Pulmonary artery endothelial cell (primary cell): ENCODE measurements at places on chromosomes 5 and 9.

DNA sequence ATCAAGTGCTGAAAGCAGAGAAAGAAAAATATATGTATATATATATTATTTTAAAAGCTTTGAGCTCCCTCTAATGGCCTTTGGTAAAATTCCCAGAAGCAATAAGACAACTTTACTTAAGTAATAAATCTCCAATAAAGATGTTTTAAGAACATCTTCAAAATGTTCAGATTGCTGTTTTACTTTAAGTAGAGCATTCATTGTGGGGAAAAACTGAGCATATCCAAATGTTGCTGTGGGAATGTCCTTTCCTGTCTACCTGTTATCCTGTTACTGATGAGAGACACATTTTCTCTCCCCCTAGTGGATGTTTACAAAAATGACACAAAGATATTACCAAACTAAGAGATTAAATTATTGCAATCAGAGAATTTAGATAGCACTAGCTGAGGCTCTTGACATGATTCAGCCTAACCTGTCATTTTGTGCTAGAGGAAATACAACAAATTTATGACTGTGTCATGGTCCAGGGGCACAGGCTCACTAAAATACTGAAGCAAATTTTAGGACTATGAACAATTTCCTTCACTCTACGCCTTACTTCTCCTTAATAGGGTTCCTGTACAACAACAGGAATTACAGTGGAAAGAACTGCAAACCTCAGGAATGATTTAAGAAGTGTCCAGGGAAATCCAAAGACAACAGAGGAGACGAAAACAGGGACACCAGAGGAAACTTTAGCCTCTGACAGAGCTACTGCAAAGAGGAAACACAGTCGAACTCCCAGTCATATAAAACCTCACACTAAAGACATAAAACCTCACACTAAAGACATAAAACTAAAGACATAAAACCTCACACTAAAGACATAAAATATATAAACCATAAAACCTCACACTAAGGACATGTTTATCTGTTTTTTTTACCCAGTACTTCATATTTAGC lies 24.3 kb upstream of the PRRC1 start:
- DNase-seq: no peak

GRCh38 chr9:134198791-134199190 lies 34.4 kb upstream of the RNU6ATAC start:
- no peak for DNase-seq

DNA sequence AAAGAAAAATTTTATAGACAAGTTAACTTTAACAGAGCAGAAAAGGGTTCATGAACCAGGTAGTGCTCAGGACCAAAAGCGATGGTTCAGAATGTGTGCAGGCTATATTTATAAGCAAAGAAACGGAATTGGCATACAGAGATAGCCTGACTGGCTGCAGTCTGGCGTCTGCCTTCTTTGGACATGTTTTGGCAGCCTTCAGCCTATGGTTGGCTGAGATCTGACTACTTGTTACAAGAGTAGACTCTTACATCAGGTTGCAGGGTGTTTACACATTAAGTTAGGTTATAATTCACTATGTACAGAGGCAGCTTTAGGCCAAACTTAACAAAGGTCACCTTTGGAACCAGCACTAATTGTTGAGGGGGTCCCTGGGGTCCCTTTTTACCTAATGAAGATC lies 7.0 kb downstream of the NOP16 start:
- no peak for DNase-seq

DNA sequence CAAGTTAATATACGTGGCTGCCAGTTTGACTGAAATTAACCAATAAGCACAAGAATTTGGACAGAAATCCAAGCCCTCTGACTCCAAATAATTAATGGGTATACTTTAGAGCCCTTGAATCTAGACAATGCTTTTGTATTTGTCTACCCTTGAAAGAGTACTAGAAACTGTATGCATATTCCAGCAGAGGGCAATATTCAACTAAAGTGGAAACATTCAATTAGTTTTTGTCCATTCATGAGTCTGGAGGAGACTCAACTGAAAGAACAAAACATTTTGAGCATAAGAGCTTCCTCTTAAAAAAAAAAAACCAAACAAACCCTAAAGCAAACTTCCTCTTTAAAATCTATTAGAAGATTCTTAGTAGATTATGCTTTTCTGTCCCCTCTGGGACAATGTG lies 157.8 kb downstream of the ARHGEF28 start:
- DNase-seq: no peak

DNA sequence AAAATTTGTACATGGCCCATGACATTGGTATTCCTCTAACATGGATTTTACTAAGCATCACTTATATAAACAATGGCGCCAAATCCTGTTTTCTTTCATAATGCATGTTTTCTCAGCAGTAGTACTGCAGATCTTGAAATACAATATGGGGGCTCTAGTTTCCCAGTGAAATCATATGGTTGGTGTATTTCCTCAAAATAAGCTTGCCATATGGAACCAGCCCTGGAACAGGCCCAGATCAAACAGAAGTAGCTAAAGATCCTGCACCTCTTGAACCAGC lies 163.9 kb downstream of the ZNF608 start:
- no peak for DNase-seq

DNA sequence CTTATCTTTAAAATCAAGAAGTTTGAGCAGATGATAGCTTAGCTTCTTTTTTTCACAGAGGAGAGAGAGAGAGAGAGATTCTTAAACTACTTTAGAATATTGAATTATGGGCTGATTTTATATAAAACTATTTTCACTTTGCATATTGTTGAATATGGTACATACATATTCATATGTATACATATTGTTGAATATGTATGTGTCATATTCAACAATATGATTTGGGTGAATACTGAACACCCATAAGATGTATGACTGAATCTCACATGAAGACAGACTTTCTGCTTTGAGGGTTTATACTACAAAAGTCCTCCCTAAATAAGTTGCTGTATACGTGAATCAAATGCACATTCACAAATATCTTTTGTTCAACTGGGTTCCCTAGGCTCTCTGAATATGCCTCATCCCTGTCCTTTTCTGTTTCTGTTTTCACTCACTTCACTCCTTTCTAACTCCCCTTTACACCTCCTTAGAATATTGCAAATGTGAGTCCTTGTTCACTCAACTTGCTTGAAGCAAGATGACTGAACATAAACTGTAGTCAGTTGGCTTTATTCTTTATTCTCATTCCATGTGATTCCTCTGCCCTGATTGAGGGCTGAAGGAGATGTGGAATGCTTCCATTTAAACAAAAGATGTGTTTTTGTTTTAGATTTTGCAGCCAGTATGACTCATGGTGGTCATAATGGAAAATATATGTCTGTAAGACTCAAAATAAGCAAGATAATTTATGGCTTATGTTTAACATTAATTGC lies 225.4 kb upstream of the DAB2 start:
- DNase-seq: no peak

DNA sequence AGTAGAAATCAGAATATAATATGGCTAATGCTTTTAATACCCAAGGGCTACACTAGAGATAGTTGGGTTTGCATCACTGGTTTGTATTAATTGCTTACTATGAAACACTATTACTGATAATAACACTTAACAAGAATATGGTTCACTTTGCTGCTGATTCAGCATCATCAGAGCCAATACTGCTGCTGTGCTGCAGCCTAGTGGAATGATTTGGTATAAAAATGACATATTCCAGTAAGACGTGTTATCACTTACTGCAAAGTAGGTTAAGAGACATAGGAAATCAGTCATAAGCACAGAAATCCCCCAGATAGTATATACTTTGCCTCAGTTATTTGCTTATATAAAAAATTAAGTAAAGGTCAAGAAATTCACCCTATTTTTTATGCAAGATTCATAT lies 2.8 kb downstream of the CDH10 start:
- no peak for DNase-seq

DNA sequence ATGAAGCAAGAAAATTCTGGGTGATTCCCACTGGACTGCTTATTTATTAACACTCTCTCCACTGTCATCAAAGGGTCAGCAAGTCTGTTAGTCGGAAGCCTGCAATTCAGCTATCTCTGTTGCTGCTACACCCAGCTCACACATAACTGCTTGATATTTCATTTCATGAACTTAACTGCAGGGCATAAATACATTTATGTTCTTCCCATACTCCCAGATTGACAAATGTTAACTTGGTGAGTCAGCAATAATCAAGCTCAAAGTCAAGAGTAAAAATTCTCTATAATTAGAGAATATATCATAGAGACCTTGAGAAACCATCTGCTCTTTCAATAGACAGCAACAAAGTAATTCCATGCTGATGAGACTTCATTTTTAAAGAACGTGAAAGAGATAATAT lies 198.8 kb downstream of the ADAMTS12 start:
- no peak for DNase-seq

DNA sequence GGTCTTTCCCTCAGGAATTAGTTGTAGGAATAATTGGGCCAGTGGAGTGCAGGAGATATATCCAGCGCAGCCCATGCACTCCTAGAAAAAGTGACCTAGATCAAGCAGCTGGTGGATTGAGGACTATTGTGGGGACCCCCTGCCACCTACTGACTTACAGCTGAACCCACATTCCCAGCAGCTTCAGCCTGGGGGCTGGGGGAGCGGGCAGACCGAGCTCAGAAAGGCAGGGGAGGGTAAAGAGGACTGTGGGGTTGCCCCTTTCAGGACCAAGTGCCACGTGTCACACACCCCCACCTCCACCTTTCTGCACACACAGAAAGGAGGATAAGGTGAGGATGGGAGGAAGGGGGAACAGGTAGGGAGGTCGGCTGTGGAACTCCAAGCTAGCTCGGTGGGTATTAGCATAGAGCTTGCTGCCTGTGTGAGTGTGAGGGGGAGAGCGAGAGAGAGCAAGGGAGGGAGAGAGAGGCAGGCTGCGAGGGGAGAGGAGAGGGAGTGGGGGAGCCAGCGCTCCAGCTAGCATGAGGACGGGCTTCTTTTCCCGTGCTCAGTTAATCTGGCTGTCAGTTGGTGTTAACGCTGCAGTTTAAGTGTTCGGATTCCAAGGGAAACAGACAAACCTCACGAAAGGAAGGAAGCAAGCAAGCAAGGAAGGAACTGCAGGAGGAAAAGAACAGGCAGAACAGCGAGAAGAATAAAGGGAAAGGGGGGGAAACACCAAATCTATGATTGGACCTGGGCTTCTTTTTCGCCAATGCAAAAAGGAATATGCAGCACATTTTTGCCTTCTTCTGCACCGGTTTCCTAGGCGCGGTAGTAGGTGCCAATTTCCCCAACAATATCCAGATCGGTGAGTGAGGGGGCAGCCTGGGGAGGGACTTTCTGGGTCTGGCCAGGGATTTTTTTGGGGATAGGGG lies at the start of gene GRIA1:
GRIA1 (plus strand) TSS at position 553 of the 920 bp plus-strand sequence.
- no peak for DNase-seq

- DNase-seq: no peak
These were observed 326.7 kb downstream of the ASTN2 start for GRCh38 chr9:117088140-117088539.

DNA sequence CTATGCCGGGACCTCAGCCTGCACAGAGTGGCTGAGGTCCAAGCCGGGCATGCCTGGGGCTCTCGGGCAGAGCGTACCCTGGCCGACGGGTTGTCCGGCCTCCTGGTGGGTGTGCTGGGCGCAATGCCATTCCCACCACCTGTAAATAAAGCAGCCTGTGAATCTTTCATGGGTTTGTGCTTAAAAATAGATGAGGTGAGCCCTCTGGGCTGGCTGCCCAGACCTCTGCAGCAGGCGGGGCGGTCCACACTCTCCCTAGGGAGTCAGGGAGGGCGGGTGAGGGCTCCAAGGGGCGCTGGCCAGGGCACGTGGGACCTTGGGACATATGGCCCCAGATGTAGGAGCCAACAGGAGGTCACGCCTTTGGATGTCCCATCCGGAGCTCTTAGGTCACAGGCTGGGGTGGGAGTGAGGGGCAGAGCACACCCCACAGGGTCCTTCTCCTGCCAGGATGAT lies 3.6 kb upstream of the AGPAT2 start:
- DNase-seq: no peak

DNA sequence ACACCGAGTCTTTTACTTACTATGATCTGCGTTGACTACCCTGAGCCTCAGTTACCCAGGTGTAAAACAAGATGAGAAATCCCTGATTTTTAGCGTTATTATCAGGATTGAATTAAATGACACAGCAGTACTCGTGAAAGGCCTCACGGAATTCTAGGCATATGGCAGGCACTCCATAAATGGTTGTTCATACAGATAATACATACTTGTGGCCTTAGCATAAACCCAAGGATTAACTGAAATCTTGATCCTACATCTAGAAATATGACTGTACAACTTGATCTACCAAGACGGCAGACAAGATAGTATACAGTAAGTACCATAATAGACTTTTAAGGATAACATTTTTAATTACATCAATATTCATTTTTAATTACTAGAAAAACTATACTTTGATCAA lies 409.8 kb downstream of the BNC2 start:
- DNase-seq: no peak

- DNase-seq: no peak
These were observed 696 bp downstream of the CCL28 start for GRCh38 chr5:43411495-43411894.

- no peak for DNase-seq
These were observed 19.3 kb downstream of the RASEF start for GRCh38 chr9:83043597-83043996.

DNA sequence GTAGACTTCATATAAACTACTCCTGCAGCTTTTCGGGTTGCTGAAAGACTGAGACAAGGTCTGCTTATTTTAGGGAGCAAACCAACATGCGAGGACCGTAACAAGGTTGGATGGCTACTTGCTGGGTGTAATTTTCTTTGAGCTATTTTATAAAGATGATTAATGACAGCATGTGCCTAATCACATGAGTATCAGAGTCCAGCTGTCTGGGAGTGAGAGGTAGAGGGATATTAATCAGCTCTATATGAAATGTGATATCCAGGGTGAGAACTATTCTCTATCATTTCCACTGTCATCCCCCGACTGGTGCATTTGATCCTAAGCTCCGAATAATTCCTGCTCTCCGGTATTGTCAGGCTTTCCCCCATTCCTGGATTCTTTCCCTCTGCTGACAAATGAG lies 193.8 kb upstream of the HMHB1 start:
- DNase-seq: no peak

DNA sequence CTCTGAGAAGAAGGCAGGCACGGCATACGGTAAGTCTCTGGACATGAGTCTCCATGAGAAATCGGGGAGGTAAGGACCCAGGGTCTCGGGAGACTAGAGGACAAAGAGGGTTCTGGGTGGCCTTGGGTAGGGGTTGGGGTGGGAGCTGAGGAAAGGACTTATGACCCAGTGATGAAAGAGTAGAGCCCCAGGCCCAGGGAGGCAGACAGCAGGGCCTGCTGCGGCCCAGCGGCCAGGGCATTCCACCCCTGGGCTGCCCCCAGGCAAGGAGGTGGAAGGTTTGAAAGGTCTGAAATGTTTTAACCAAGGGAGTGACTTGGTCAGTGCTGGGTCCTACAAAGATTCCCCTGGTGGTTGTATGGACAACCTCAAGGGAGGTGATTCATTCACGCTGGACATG lies 89.1 kb downstream of the CRB2 start:
- no peak for DNase-seq

DNA sequence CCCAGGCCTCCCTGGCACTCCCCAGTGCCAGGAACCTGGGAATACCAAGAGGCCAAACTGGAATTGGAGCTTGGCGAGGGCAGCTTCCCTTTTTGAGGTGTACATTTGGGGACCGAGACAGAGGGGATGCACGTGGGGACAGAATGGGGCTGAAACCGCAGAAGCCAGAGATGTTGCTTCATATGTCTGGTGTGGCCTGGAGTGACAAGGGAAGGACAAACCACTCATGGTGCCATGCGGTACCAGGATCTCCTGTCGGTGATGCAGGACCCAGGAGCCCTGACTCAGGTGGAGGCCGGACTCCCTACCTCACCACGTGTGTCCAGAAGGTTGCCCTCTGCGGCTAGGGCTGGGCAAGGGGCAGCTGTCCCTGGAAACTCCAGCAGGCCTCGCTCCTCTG lies 4.0 kb upstream of the CSF2 start:
- DNase-seq: no peak
